ENCODE measurements at places on chromosomes 5 and 9. TPM values are rescaled to one million over a fixed set of nuclear protein-coding genes. Genes with fewer than 3 reads are reported as not detected.

DNA sequence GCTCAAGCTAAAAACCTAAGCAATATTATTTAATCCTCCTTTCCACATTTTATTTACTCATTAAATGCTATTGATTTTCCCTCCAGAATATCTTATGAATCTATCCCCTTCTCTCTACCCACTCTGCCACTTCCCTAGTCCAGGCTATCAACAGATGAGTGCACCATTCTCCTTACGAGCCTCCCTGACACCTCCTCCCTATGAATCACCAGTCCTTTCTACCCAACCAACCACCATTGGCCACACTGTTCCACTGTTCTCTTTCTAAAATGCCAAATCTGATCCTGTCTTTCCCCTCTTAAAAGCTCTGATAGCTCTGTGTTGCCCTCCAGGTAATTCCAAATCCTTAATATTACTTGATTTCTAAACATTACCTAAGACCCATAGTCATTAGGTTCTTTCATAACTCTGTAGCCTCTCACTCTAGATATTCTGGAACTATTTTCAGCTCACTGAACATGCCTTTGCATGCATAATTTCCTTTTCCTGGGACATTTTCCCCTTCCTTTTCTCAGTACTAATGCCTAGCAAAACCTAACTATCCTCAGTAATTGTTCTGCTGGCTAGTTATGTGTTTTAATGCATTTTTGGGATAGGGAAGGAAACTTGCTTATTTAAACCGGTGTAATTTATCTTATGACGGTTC, 126.3 kb downstream of the UNC13B start:
- H3K27ac ChIP-seq = no peak overlapping the region
- H3K27me3 ChIP-seq = no peaks in the 10 kb centered on the region
- H3K4me3 ChIP-seq = no peak overlapping the region

- no peak overlapping the region for H3K4me3 ChIP-seq
- DNase-seq = no peak
- H3K27me3 ChIP-seq = no peaks in the 10 kb centered on the region
- no peak overlapping the region for H3K27ac ChIP-seq
- H3K4me1 ChIP-seq = peaks cover 6% of the 10 kb centered on the region
- no peaks in the 10 kb centered on the region for H3K36me3 ChIP-seq
Observed at GRCh38 chr5:158514986-158515359, 584.7 kb downstream of the EBF1 start.

GRCh38 chr5:147479949-147480348, 29.9 kb downstream of the DPYSL3 start:
- H3K36me3 ChIP-seq = no peaks in the 10 kb centered on the region
- H3K4me3 ChIP-seq = no peak overlapping the region
- no peaks in the 10 kb centered on the region for H3K27me3 ChIP-seq

DNA sequence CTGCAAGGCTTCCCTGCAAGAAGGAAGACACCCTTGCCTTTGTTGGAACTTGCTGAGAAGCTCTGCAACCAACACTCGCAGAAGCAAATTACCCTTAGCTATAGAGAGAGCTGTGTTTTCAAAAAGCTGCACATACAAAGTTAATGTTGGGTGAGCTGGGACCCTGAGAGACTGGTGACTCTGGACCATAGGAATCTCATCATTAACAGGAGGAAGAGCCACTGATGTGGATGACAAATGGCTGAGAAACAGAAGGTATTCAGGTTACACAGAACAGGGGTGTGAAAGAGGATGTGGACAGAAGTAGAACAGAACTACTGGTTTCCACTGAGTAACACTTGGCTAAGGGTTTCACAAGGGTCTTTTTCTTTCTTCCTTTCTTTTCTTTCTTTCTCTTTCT, 493.5 kb downstream of the IRX1 start:
- H3K36me3 ChIP-seq = no peaks in the 10 kb centered on the region
- no peak overlapping the region for H3K4me3 ChIP-seq
- H3K27ac ChIP-seq = no peak overlapping the region

DNA sequence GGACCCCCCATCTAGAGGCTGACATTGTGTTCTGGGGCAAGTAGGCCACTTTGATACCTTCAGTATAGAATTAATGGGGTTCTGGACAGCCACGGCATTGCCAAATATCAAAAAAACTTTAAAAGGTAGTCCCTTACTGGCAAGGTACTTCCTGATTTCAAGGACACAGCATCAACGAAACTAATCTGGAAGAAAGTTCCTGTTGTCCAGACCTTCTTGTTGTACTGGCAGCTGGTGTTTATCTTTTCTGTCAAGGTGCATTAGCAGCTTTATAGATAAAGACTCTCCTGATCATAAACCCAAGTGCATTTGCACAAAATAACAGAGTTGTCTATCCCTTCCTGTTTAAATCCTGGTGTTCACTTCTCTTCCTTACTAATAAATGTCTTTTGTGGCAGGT, 23.7 kb upstream of the GOLGA1 start:
- no peak overlapping the region for H3K27ac ChIP-seq
- no peak for DNase-seq
- H3K4me3 ChIP-seq = no peak overlapping the region

ANKRD20A1 gene
- 0.80 TPM for total RNA-seq

DDX4 gene
- total RNA-seq = not detected

PROB1 gene
- 0.46 TPM for total RNA-seq

ASPN gene
- 1.4 TPM for total RNA-seq

ELOVL7 gene
- total RNA-seq = 4.5 TPM
